ENCODE measurements at places on chromosomes 5 and 9.

- DNase-seq, result no peak
Observed at GRCh38 chr9:131803758-131804411, 64.0 kb upstream of the RAPGEF1 start.

DNA sequence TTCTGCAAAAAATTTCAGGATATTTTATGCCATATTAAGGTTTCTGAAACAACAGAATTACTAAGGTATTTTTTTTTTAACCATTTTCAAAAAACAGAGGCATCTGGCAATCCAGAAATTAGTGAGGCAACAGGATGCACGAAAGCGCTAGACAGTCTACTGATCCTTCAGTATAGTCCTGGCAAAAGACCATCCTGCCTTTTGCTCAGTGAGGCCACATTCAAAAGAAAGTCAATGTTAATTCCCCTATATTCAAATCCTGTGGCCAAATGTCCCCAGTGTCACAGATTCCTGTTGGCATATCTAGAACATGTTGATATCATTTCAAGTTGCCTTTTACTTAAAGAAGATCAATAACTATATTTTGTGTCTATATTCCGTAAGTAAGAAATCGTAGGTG is 13.1 kb upstream of the NFIB start:
- no peak for DNase-seq

DNA sequence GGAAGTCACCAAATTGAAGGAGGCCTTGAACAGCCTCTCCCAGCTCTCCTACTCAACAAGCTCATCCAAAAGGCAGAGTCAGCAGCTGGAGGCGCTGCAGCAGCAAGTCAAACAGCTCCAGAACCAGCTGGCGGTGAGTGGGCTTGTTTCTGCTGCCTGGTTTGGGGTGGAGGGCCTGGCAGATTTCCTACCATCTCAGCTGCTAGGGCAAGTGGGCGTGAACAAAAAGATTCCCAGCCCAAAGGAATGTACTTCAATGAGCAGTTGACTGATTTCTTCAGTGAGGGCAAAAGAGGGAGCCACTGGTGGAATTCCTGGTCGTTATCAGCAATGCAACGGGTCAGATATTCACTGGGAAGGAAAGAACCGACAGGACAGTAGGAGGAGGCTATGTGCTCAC is 12.6 kb upstream of the TTC23L start:
- DNase-seq, result no peak

- no peak for DNase-seq
Observed at GRCh38 chr5:173537228-173537627, 79.2 kb downstream of the BOD1 start.

DNA sequence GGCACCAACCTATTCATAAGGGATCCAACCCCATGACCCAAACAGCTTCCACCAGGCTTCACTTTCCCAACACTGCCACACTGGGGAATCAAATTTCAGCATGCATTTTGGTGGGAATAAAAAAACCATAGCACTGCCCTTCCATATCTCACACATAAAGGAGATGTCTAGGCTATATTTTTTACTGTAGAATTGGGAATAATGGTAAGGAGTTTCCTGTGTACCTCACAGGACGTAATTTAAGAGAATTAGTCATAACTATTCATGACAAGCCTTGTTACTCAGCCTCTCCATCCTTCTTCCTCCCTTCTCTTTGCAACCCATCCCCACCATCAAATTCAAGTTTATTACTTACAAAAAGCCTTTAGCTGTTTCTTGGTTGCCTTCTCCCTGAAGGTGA is 352.1 kb downstream of the MLLT3 start:
- DNase-seq, result no peak

GRCh38 chr9:37155601-37156000 is 35.2 kb downstream of the ZCCHC7 start:
- no peak for DNase-seq

DNA sequence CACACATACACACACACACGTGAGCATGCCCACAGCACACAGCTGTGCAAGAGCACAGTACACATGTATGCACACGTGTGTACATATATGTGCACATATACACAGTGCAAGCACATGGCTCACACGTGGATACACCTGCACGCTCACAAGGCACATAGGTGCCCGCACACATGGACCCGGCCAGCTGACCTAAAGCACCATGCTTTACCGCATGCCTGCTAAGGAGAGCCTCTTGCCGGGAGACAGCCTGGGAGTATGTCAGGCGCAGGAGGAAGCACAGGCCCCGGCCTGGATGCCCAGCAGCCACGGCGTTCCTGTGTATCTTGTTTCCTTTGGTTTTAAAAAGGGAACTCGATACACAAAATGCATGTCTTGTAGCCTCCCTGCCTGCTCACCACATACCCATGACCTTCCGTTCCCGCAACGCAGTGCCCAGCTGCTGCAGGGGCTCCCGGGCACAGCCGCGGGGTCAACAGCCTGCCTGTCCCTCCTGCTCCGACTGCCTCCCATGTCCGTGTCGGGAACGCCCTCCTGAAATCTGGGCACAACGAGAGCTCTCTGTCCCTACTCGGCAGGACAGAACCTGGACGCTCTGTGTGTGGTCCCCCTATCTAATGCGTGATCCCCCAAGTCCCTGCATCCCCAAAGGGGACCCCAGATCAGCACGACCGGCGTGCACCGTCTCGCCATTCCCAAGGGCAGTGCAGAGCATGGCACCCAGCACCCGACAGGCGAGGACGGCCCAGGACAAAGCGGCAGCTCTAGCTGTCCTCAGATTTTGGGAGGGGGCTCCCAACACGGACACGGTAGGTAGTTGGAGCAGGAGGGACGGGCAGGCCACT is 3.6 kb downstream of the SLC12A7 start:
- DNase-seq, result no peak

DNA sequence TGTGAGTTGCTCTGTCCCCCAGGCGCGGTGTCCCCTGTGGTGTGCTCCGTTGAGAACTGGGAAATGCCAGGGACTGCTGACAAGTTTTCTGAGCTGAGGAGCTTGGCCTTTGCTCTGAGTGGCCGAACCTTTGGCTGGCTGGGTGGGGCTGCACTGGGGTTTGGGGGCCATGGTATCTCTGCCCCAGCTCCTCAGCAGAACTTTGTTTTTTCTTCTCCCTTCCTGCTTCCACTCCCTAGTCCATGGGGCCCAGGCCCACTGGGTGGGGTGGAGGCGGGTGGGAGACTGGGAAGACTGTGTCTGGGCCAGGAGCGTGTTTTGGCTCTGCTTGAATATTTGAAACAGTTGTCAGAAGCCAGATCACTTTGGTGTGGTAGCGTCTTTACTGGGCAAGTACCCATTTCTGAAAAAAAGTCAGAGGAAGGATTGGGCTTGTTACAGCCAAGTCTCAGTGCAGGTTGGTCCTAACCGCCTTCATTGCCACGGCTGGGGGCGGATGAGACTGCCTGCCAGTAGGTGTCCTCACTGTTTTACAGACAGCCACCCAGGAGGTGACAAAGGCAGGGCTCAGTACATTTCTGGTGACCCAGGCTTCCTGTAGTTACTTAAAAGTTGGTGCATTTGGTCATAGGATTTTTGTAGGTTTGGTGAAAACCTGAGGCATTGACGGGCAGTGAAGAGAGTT is 92.7 kb downstream of the DAB2IP start:
- DNase-seq, result no peak

GRCh38 chr5:131974956-131975726 is 29.7 kb upstream of the MEIKIN start:
- no peak for DNase-seq

GRCh38 chr5:91175708-91176107 is 207.4 kb downstream of the ARRDC3 start:
- no peak for DNase-seq

DNA sequence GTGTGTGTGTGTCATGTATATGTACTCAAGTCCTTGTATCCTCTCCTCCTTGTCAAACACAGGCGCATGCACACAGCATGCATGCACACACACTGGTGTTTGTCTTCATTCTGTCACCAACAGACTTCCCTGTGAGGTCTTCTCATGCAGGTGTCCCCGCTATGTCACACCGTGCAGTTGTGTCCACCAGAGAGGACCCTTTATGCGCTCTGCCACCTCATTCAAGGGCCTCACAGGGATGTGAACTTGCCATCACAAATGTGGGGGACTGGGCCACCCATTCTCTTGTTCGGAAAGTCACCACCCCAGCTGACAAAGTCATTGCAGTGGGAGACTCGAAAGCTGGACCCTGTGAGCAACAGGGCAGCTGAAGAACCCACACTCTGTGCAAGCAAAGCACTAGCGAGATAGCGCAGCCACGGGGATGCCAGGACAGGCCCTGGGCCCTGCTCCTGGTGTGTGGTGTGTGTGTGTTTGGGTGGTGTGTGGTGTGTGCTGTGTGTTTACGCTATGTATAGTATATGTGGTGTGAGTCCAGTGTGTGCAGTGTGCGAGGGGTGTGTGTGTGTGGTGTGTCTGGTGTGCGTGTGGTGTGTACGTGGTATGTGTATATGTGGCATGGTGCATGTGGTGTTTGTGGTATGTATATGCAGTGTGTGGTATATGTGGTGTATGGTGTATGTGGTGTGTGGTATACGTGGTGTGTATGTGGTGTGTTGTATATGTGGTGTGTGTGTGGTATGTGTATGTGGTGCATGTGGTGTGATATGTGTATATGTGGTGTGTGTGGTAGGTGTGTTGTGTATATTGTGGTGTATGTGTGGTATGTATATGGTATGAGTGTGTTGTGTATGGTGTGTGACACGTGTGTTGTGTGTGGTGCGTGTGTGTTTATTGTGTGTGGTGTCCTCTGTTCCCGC is 30.9 kb upstream of the NXNL2 start:
- no peak for DNase-seq

DNA sequence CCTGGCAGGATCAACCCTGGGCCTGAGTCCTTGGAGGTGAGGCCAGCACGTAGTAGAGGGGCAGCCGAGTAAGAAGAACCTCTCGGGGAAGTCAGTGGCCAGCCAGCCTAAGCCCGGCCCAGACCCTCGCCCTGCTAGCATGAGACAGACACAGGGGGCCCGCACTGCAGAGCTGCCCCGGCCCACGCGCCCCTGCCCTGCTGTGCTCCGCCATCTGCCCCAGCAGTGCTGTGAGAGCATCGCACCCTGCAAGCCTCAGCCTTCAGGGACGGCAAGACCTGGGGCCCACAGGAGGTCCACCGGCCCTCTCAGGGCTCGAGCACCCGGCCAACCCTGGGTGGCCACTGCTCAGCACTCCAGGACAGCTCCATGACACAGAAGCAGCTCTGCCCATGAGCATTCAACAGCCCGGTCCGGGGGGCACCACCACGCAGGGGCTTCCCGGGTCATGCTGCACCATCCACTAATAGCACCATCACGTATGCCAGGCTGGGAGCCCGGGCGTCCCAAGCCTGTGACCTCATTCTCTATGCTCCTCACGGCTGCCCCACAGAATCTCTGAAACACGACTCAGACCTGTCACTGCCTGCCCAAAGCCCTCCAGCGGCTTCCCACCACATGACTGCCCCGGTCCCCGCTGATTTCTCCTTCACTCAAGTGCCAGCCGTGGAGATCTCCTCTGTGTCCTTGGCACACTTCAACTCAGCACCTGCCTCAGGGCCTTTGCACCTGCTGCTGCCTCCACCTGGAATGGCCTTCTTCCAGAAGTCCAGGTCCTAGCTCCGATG is 38.1 kb downstream of the ADAMTS2 start:
- peak; percentile 72 for DNase-seq

GRCh38 chr9:1939926-1940368 is 75.2 kb upstream of the SMARCA2 start:
- no peak for DNase-seq
